Panc1 (cell line): ENCODE measurements at places on chromosomes 16 and 17. TPM values are rescaled to one million over a fixed set of nuclear protein-coding genes. Genes with fewer than 3 reads are reported as not detected.

DNA sequence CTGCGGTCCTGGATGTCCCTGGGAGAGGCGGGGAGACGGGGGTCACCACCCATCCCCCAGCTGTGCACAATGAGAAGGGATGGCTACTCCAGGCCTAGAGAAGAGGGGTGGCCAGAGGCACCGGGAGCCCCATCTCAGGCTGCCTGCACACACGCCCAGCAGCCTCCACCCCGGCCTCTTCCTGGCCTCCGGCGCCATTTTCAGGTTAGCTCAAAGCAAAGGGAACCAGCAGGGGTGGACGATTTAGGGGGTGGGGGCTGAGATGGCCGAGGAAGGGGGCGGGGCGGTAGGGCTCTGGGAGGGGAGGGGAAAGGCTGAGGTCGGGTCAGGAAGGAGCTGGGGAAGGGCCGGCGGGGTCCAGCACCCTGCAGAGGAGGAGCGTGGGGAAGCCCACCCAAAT, 42.8 kb downstream of the SRCIN1 start:
- no peaks in the 10 kb centered on the region for H3K36me3 ChIP-seq
- no peaks in the 10 kb centered on the region for H3K27me3 ChIP-seq
- H3K27ac ChIP-seq: no peak overlapping the region
- peaks cover 4% of the 10 kb centered on the region; the same call in 1 of the 2 replicates for H3K4me1 ChIP-seq

DNA sequence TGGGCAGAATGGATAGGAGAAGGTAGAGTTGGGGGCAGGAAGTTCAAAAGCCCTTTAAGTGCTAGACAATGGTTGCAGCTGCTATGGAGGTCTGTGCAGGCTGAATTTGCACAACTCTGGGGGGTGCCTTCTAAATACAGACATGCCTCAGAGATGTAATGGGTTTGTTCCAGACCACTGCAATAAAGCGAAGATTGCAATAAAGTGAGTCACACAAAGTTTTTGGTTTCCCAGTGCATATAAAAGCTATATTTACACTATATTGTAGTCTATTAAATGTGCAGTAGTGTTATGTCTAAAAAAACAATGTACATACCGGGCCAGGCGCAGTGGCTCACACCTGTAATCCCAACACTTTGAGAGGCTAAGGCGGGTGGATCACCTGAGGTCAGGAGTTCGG, 60.5 kb upstream of the MYOCD start:
- H3K36me3 ChIP-seq: no peaks in the 10 kb centered on the region
- H3K27ac ChIP-seq: no peak overlapping the region
- no peak overlapping the region for H3K4me3 ChIP-seq
- no peaks in the 10 kb centered on the region for H3K4me1 ChIP-seq

DNA sequence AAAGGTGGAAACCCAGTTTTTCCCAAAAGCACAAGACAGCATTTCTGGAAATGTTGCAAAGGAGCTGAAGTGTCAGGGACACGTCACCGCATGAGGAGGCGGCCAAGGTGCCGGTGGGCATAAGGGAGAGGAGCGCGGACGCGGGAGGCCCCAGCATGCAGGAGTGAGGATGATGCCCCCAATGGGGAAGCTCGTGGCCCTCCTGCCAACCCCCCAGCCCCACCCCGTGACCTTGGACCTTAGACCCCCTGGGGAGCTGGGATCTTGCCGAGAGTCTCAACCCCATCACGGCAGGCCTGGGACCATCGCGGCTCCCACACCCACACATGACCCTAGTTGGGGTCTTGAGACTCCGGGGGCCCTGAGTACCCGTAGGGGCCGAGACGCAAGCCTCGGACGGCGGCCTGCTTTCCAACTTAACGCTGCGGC, 119.4 kb upstream of the METRNL start:
- no peak overlapping the region for H3K4me3 ChIP-seq
- no peak overlapping the region for H3K27ac ChIP-seq

DNA sequence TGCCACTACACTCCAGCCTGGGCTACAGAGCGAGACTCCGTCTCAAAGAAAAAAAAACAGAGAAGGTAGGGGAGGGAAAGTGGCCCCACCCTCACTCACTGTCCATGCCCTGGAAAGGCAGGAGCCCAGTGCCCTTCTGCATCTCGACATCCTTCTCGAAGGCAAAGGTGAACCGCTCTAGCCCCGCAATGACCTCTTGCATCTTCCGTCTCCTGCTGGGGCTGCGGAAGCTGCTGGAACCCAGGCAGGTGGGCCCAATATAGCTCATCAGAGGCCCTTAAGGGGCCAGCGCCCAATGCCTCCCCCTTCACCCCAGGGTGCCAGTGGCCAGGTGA, at the start of gene CPSF4L:
CPSF4L (minus strand) TSS at position 264 of the 335 bp plus-strand sequence; CDS start at position 202, 62 bp downstream.
- H3K36me3 ChIP-seq: no peaks in the 10 kb centered on the region
- H3K4me3 ChIP-seq: no peak within 1 kb of the TSS
- H3K4me1 ChIP-seq: peaks cover 19% of the 10 kb centered on the region
- H3K27me3 ChIP-seq: no peaks in the 10 kb centered on the region

- H3K27ac ChIP-seq: no peak overlapping the region
- H3K27me3 ChIP-seq: no peaks in the 10 kb centered on the region
- H3K4me3 ChIP-seq: no peak overlapping the region
These were observed 36.5 kb upstream of the DHRS7B start for GRCh38 chr17:21089933-21090901.

GRCh38 chr16:54630284-54630967, 300.2 kb upstream of the IRX5 start:
- no peak overlapping the region for H3K27ac ChIP-seq
- no peaks in the 10 kb centered on the region for H3K27me3 ChIP-seq
- no peak for DNase-seq
- no peaks in the 10 kb centered on the region for H3K36me3 ChIP-seq

DNA sequence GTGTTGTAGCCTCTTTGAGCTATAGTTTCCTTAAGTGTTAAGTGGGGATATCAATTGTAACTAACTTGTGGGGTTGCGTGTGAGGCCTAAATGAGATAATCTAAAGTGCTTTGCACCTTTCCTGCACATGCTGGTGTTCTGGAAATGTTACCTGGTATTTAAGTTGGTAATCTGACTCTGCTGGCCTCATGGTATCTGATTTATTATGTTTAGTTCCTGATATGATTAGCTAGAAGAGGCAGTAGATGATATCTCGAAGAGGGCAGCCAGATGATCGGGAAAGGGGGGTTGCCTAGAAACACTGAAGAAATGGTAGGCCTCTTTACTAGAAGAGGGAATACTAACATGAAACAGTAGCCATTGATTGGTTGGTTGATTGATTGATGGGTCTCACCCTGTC, 65.4 kb upstream of the CLEC18A start:
- no peak overlapping the region for H3K4me3 ChIP-seq
- no peaks in the 10 kb centered on the region for H3K4me1 ChIP-seq
- no peak overlapping the region for H3K27ac ChIP-seq
- no peaks in the 10 kb centered on the region for H3K27me3 ChIP-seq

C16orf89 gene
- total RNA-seq: not detected

ARHGAP44 gene
- 0.80 TPM for total RNA-seq

MT1E gene
- total RNA-seq: 170 TPM

TEKT3 gene
- not detected for total RNA-seq

GLG1 gene
- total RNA-seq: 75.9 TPM

GJC1 gene
- total RNA-seq: 89.4 TPM
